ENCODE measurements at places on chromosomes 16 and 17. TPM values are rescaled to one million over a fixed set of nuclear protein-coding genes. Genes with fewer than 3 reads are reported as not detected.

Gene GFAP
- not detected for total RNA-seq

Gene SAT2
- total RNA-seq: 36.9 TPM

Gene LYZL6
- not detected for total RNA-seq

Gene KRT27
- not detected for total RNA-seq

Gene KDM8
- total RNA-seq: 2.4 TPM

Gene EFTUD2
- 93.6 TPM for total RNA-seq

Gene MYH10
- 68.9 TPM for total RNA-seq

Gene TNFRSF13B
- not detected for total RNA-seq

Gene SMIM22
- 5.2 TPM for total RNA-seq

Gene EFNB3
- total RNA-seq: 2.0 TPM

Gene ZNF423
- total RNA-seq: 0.09 TPM

Gene ATP2A3
- total RNA-seq: not detected

Gene SPSB3
- total RNA-seq: 22.4 TPM

Gene KRTAP9-8
- not detected for total RNA-seq

Gene PDILT
- not detected for total RNA-seq

Gene SLC35G6
- total RNA-seq: not detected

Gene C16orf86
- 1.5 TPM for total RNA-seq

Gene PIPOX
- total RNA-seq: not detected

Gene OSBPL7
- 5.8 TPM for total RNA-seq

Gene CA7
- total RNA-seq: not detected

Gene PRSS53
- 0.65 TPM for total RNA-seq

Gene TNS4
- total RNA-seq: 332 TPM

Gene TAC4
- total RNA-seq: not detected

Gene KRT36
- not detected for total RNA-seq

Gene LONP2
- 45.8 TPM for total RNA-seq

Gene HOXB5
- total RNA-seq: 0.14 TPM

Gene RDM1
- 4.6 TPM for total RNA-seq

Gene C16orf54
- total RNA-seq: not detected

Gene DHODH
- 6.3 TPM for total RNA-seq

Gene GPRC5B
- total RNA-seq: 0.28 TPM

Gene NECAB2
- 0.42 TPM for total RNA-seq

Gene SUMO2
- 107 TPM for total RNA-seq

Gene C17orf100
- total RNA-seq: 0.71 TPM

Gene PPY
- not detected for total RNA-seq

Gene CASKIN1
- total RNA-seq: 0.42 TPM

Gene HOXB13
- not detected for total RNA-seq

Gene SEZ6L2
- total RNA-seq: 11.2 TPM

Gene HS3ST6
- 2.7 TPM for total RNA-seq

Gene MRPL45
- 32.8 TPM for total RNA-seq

Gene BIRC5
- total RNA-seq: 52.2 TPM

Gene MAP2K6
- 0.79 TPM for total RNA-seq

Gene CTRB2
- not detected for total RNA-seq

Gene UNC13D
- total RNA-seq: 10.1 TPM

Gene ZNF785
- 3.2 TPM for total RNA-seq

Gene DPEP3
- total RNA-seq: not detected

Data from airway epithelial cell (primary cell).